ENCODE measurements at places on chromosomes 2 and 18.

GRCh38 chr2:227515742-227516141 lies 43.8 kb downstream of the AGFG1 start:
- no peaks in the 10 kb centered on the region for H3K27me3 ChIP-seq
- no peak overlapping the region for H3K27ac ChIP-seq
- no peak overlapping the region for H3K4me3 ChIP-seq
- H3K4me1 ChIP-seq, result peaks cover 38% of the 10 kb centered on the region

DNA sequence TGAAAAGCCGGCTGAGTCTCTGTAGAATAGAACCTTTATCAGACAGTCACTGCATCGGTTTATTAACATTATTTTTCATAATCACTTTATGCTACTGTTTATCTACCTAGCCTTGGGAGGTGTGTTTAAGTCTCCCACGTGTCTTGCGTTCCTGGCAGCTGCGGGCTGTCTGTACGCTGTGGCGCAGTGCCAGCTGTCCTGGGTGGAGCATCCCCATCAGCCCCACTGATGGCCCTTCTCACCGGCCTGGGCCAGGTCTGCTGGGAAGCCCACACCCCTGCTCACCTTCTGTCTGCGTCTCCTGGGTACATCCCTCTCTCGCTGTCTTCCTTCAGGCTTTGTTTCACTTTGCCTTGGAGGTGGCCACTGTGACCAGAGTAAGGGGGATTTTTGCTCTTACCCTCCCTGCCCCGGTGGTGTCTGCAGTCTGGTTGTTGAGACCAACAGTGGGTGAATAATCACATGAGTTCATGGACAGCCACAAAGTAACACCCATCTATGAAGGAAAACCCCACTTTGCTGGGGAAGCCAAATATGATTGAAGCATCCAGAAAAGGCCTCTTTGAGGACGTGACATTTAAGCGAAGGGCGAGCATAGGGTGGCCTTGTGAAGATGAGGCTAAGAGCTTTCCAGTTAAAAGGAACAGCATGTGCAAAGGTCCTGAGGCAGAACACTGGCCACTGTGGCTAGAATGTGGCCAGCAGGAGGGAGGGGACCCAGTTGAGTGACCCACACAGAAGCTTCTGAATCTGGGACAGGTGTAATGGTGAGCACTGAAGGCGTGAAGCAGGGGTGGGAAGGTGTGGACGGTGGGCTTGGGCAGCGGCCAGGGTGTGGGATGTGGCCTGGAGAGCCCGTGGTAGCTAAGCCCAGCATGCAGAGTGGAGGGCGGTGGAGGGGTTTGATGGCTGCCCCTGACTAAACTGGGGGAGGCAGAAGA lies 41.7 kb downstream of the RAMP1 start:
- no peak for DNase-seq
- peak overlapping the region; percentile 99 for H3K27ac ChIP-seq
- no peaks in the 10 kb centered on the region for H3K27me3 ChIP-seq
- peaks cover 8% of the 10 kb centered on the region for H3K36me3 ChIP-seq

GRCh38 chr18:3706279-3707097 lies 256.5 kb downstream of the TGIF1 start:
- no peaks in the 10 kb centered on the region for H3K36me3 ChIP-seq
- no peak overlapping the region for H3K4me3 ChIP-seq
- no peak for DNase-seq
- H3K27me3 ChIP-seq, result no peaks in the 10 kb centered on the region
- H3K27ac ChIP-seq, result no peak overlapping the region
- no peaks in the 10 kb centered on the region for H3K4me1 ChIP-seq

DNA sequence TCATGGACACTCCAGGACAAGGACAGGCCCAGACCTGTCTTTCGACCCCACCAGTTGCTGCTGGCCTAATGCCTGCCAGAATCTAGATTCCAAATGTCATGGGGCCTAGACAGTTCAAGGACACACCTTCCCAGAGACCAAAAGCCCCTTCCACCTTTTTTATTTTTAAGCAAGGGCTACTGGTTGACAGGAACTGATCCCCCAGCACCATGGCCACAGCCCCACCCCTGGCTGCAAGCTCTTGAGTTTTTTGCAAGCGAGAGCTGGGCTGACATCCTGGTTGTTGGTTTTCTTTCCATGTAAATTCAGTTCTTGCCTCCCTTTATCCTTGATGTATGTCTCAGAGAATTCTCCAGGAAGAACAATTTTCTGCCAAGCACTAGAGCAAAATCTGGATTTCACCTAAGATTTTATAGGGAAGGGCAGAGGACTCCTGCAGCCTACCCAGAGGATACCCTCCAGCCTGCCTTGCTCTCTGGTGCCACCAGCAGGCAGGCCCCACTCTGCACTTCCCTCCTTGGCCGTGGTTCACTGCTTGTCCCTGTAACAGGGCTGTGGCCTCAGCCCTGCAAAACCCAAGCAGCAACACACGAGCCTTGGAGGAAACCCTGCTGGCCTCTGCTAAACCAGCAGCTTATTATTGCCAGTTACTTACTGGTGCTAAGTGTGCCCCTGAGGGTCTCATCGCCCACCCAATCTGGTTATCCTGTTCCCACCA lies 97.7 kb downstream of the TWIST2 start:
- no peaks in the 10 kb centered on the region for H3K27me3 ChIP-seq
- no peaks in the 10 kb centered on the region for H3K36me3 ChIP-seq
- H3K4me3 ChIP-seq, result no peak overlapping the region
- no peak for DNase-seq
- H3K4me1 ChIP-seq, result no peaks in the 10 kb centered on the region
- H3K27ac ChIP-seq, result no peak overlapping the region

DNA sequence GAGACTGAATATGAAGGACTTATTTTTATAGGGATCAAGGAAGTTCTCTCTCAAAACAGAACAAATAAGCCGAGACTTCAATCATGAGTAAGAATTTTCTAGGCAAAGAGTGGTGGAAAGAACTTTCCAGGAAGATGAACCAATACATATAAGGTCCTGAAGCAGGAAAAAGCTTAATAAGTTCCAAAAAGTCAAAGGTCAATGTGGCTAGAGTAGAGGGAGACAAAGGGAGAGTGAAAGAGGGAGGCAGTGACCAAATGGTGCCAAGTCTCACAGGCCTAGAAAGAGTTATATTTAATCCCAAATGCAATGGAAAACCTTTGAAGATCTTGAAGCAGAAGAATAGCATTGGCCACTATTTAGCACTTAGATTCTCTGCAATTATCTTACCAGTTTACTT lies 56.0 kb downstream of the PDE11A start:
- no peaks in the 10 kb centered on the region for H3K4me1 ChIP-seq
- DNase-seq, result no peak
- no peaks in the 10 kb centered on the region for H3K27me3 ChIP-seq

- H3K4me1 ChIP-seq, result no peaks in the 10 kb centered on the region
- H3K27me3 ChIP-seq, result no peaks in the 10 kb centered on the region
- no peak for DNase-seq
- H3K27ac ChIP-seq, result no peak overlapping the region
- H3K4me3 ChIP-seq, result no peak overlapping the region
These were observed 232.3 kb downstream of the OSR1 start for GRCh38 chr2:19125901-19126680.

DNA sequence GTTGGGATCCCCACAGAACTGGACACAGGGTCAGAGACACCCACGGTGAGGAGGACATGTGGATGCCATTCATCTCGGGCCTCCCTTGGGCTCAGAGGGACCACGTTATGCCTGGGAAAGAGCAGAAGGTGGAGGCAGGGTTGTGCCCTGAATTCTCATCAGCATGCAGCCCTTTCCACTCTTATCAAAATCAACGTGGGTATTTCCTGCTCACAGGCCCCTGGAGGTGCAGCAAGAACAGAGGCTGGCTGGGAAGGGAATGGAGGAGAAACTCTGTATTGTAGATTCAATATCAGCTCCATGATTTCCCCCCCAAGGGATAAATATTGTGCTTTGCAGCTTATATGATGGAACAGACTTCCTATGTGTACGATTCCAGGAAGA lies 90.9 kb downstream of the SETBP1 start:
- H3K4me1 ChIP-seq, result no peaks in the 10 kb centered on the region
- no peak overlapping the region for H3K4me3 ChIP-seq
- H3K36me3 ChIP-seq, result no peaks in the 10 kb centered on the region
- H3K27ac ChIP-seq, result no peak overlapping the region
- no peaks in the 10 kb centered on the region for H3K27me3 ChIP-seq
- no peak for DNase-seq

DNA sequence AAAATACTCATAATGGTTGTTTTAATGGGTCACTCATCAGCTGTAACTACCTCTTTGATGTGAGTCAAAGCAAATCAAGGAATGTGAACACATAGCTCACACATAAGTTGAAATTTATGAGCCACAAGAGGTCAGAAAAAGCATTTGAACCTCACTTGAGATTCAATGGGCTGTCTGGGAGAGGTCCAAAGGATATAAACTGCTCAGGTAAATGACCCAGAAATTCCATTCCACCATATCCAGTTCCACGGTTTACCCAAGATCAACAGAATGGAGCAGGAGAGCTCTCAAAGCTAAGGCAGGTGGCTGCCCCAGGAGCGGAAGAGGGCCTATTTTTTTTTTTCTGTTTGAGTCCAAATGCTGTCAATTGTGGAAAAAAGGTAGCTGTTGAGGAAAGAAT lies 464.1 kb downstream of the TNS1 start:
- DNase-seq, result no peak
- H3K4me1 ChIP-seq, result no peaks in the 10 kb centered on the region
- no peaks in the 10 kb centered on the region for H3K27me3 ChIP-seq
- H3K27ac ChIP-seq, result no peak overlapping the region

DNA sequence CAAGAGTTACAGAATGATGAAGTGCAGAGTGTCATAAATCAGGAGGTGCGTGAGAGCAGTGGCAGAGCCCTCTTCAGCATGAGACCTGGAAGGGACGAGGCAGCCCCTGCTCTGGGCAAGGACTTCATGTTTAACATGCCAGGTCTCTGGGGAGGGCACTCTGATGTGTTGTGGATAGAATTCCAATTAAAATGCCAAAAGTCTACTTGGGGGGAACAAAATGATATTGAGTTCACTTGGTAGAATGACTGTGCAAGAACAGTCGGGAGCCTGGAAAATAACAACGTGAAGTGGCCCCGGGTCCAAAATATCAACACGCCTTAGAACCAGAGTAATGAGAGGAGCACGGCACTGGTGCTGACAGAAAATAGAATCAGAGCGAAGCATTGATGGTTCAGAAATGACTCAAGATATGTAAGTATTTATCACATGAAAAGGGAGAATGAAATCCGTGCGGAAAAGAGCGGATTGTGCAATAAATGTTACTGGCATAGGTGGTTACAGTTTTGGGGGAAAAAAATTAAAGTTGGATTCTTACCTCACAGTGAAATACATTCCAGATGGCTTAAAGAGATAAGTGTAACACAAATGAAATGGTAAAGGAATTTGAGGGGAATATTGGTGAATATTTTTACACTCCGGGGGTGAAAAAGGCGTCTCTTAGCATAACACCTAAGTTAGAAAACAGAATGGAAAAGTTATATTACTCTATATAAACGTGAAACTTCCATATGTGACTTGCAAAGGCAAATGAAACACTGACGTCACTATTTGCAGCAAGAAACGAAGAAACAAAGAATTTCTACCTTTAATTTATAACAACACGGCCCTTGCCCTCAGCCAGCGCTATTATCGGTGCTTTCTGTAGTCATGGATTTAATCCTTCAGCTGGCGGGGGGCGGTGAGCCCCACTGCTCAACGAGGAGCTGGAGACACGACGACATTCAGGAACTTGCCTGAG lies 159.4 kb upstream of the TWIST2 start:
- no peak overlapping the region for H3K27ac ChIP-seq
- no peaks in the 10 kb centered on the region for H3K27me3 ChIP-seq

GRCh38 chr2:112483831-112484230 lies 1.9 kb downstream of the TTL start:
- no peak for DNase-seq
- H3K27ac ChIP-seq, result no peak overlapping the region
- no peak overlapping the region for H3K4me3 ChIP-seq
- no peaks in the 10 kb centered on the region for H3K27me3 ChIP-seq

DNA sequence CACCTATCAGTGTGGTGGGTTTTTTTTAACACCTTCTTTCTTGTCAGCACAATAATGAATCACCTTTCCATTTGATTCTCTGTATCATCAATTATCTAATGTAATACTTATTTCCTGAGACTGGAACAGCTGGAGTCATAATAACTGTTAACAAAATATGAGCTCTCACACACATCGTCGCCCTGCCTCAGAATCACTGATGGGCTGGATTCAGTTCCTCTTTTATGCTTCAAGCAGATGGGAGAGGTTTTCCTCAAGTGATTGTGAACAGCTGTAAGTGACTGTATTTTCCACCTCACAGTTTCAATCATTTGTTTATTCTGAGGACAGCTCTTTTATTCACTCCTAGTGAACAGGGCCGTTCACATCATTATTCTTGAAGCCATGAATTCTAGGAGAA lies 330.2 kb downstream of the DSC3 start:
- DNase-seq, result no peak
- H3K4me3 ChIP-seq, result no peak overlapping the region
- no peaks in the 10 kb centered on the region for H3K4me1 ChIP-seq
- no peaks in the 10 kb centered on the region for H3K36me3 ChIP-seq
- H3K27me3 ChIP-seq, result no peaks in the 10 kb centered on the region

GRCh38 chr18:8277270-8277669 lies 332.0 kb upstream of the RAB12 start:
- DNase-seq, result no peak
- H3K4me1 ChIP-seq, result no peaks in the 10 kb centered on the region
- H3K27ac ChIP-seq, result no peak overlapping the region
- no peaks in the 10 kb centered on the region for H3K27me3 ChIP-seq
- H3K4me3 ChIP-seq, result no peak overlapping the region

DNA sequence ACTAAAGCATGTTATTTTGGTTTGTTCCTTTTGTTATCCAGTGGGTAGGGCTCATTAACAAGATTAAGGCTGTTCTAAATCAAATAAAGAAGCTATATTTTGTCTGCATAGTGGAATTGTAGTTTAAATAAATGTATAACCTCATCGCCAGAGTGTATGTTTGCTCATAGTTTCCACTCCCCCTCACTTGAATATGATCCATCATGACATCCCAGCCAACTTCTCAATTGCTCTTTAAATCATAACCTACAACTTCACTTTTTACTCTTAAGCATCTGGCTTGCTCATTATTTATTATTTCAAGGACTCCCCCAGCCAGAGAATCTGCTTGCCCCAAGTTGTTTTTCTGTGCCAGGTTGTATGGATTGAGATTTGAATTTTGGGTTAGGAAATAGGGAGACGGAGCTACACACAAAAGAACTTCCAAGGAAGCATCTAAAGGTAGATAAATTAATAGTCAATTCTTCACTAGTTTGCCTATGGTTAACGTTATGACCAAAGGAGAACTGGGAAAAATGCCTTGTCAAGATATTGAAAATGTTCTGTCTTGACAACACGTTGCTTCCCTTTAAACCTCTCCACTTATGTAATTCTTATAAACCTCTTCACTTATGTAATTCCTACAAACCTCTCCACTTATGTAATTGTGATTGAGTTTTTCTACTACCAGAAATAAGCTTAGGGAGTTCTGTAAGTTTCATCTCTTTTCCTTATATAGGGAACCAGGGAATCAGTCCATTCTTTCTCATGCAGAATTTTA lies 55.4 kb upstream of the UPP2 start:
- no peaks in the 10 kb centered on the region for H3K4me1 ChIP-seq
- DNase-seq, result no peak
- no peak overlapping the region for H3K4me3 ChIP-seq
- H3K27ac ChIP-seq, result no peak overlapping the region
- H3K36me3 ChIP-seq, result no peaks in the 10 kb centered on the region
- H3K27me3 ChIP-seq, result no peaks in the 10 kb centered on the region
